ENCODE measurements at places on chromosomes 2 and 18.
A peak's percentile ranks its signal among the peaks of the same experiment; 100 is the strongest.

GRCh38 chr2:191789796-191790195, 57.1 kb downstream of the CAVIN2 start:
- no peak for DNase-seq

- no peak for DNase-seq
These were observed 45.4 kb upstream of the DLX2 start for GRCh38 chr2:172147944-172148650.

GRCh38 chr18:54878159-54878622, 49.9 kb downstream of the RAB27B start:
- DNase-seq, result no peak

- DNase-seq, result no peak
These were observed 75.0 kb downstream of the KCNG2 start for GRCh38 chr18:79872527-79873444.

- DNase-seq, result peak; percentile 5
These were observed 1390.5 kb upstream of the ZEB2 start for GRCh38 chr2:145910416-145910815.

DNA sequence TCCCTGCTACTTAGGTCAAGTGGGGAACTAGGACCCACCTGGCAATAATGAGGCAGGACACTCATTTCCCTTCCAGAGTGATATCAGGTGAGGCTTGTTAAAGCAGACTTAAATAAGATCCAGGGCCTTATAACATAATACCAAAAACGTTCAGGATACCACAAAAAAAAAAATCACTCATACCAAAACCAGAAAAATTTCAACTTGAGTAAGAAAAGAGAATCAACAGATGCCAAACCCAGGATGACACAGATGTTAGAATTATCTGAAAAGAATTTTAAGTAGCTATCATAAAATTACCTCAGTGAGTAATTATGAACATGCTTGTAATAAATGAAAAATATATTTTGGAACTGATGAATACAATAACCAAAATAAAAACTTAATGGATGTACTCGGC, 255.6 kb upstream of the OSR1 start:
- no peak for DNase-seq

DNA sequence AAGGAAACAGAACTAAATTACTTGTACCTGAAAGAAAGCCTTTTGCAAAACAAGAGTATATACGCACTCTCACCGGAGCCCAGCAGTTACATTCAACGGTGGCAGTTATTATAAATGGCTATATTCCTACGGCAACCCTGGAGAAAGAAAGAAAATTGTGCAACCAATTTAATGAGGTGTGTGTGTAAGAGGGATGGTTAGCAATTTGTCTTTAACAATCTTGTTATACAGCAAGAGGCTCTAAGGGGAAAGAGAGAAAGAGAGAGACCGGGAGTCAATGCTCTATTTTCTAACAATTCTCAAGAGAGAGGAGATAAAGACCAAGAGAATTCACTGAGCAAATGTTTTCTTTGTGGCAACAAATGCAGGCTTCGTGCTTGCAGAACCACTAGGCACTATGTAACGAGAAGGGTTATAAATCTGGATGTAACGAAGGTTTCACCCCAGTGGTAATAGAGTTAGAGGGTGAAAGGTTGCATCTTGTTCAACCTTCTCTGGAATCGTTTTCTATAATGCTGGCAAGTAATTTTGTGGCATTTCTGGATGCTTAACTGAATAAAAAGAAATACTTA, 359.1 kb upstream of the SPRED2 start:
- DNase-seq, result no peak

DNA sequence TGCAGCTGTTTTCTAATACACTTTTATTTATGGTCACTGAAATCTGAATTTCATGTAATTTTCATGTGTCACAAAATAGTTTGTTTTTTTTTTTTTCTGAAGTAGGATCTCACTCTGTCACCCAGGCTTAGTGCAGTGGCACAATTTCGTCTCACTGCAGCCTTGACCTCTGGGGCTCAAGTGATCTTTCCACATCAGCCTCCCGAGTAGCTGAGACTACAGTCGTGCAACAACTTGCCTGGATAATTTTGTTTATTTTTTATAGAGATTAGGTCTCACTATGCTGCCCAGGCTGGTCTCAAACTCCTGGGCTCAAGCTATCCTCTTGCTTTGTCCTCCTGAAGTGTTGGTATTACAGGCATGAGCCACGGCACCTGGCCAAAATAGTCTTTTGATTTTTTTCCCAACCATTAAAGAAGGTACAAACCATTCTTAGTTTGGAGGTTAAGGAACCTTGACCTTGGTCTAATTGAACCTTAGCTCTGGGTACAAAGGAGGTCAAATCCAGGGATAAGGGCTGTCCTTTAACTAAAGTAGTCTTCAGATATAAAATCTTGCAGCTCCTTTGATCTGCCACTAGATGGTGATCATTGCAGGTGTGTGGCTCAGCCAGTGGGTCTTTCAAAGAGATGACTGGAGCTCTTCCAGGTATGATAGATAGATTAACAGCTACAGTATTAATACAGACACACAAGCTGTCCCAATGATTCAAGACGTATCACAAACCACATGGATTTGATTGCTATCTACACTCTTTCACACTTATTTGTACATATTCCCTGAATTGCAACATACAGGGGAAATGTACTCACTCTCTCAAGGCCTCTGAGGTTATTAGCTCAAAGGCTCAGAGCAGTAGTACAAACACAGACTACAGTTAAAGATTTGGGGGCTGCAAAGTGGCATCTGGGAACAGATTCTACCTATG, 4.7 kb upstream of the KRCC1 start:
- DNase-seq, result peak; percentile 52

DNA sequence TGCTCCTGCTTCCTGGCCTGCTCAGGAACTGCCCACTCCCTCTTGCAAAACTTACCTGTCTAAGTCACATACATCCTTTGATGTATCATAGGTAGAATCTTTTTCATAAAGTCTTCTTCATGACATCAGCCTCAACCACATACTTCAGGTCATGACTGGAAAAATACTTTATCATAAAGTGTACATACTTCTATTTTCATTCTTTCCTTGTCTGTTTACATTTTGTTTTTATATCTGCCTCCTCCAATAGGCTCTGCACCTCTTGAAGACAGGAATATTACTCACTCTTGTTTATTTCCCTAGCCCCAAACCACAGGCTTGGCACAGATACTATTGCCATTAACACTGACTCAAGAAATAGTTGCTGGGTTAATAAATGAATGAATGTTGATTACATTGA, 43.6 kb upstream of the ZNF804A start:
- DNase-seq, result no peak

DNA sequence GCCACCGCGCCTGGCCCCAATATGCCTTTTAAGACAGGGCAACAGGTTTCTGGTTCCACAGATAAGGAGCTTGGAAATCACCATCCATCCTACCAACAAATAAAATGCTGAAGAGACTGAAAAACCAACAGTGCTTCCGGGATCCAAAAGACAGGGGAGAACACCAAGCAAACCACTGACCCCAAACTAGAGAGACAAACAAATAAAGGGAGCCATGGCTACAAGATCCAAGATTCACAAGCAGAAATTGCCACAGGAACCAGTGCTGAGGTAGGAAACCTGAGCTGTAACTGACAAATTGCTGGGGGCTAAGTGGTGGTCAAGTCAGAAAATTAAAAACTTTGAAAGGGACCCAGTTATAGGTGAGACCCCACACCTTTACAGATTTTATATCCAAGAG, 76.5 kb downstream of the ROCK2 start:
- DNase-seq, result no peak

DNA sequence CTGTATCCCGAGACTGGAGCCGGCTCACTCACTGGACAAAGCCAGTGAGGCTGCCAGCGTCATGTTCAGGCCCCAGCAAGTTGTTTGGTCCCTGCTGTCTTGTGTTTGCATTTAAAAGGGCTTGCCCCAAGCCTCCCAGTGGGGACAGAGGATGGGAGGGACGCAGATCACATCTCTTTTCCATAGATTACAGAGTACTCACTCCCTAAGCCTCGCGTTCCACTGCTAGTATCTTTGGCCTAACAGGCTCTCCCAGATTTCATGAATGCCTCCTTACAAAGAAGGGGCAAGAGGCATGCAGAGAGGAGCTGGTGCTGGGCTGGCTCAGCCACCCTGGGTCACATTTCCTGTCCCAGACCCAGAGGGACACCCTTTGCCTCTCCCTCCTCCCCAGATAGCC, 59.1 kb downstream of the CMPK2 start:
- no peak for DNase-seq

All from GM12865 (cell line).